ENCODE measurements at places on chromosomes 3 and 15.
A peak's percentile ranks its signal among the peaks of the same experiment; 100 is the strongest.

DNA sequence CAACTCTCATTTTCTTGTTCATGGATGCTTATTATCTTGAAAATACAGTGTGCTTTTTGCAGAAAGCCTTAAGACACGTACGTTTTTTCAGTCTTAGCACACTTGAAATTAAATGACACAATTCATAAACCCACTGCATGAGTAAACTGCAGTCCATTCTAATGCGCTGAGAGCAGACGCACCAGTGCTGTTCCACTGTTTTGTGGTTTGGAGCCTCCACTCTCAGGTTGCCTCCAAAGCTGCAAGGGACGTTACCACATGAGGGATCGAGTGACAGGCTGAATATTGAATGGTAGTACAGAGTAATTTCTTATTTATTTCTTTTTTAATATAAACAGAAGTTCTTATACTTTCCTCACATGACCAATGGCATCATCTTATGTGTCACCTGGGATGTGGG is 12.3 kb downstream of the IQCH start:
- DNase-seq = no peak

DNA sequence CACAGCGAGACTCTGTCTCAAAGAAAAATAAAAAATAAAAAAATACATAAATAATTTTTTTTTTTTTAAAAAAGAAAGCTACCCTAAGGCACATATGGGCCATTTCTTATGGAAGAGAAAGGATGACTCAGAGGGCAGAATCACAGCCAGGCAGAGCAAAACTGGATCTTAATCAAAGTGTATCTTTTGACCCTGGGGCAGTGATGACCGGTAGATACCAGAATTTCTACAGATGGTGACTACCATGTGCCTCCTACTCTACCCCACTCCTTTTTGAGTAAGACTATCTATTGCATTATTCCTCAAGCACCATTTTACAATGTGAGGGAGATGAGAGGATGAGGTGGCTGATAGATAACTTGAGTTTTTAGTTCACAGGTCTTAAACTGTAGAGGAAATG is 26.0 kb downstream of the TARS3 start:
- DNase-seq = no peak

DNA sequence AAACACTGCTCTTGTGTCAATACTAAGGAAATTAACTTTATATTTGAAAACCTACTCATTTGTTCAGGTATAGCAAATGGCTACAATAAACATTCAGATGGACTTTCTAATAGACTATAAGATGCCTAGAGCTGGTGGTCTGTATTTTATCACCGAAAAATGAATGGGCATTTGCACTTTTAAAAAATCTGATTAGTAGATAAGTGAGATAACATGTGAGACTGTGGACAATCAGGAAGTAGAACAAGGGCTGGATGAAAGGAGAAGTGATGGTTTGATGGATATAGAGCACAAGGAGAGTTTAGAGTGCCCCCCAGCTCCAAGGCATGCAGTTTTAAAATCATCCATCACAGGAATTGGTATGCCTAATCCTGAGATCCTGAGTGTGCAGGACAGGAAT is 308.4 kb upstream of the RARB start:
- no peak for DNase-seq

- DNase-seq = no peak
These were observed 68.8 kb downstream of the APBA2 start for GRCh38 chr15:28954466-28955159.

DNA sequence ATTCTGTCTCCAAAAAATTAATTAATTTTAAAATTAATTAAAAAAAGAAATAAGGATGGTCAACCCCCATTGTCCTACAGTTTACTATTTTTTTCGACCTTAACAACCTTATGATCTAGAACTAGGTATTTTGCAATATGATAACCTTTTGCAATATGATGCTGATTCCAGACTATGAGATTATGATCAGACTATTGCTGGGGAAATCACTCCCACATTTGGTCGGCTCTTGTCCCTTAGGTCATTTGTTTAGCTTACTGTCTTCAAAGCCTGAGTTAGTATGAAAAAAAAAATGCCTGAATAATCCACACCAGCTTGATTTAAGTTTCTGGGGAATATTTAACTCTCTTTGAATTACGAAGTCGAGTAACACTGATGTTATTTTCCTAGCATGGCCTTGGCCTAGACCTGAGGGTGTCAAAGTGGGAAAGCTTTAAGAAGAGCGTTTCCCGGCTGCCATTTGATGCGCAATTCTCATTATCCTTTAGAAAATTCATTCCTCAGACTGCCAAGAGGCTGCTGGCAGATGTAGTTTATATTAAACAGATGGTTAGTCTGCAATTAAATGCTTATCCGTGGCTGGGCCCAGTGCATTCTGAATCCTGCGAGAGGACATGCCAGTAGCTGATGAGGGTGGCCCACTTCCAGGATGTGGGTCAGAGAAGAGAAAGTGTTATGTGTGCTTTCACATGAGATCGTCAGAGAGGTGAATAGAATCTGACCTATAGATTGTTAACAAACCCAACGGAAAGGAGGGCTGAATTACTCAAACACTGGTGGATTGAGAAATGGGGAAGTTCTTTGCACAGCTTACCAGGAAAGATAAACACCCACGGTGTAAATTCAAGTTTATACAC is 496.0 kb upstream of the THBS1 start:
- DNase-seq = no peak

DNA sequence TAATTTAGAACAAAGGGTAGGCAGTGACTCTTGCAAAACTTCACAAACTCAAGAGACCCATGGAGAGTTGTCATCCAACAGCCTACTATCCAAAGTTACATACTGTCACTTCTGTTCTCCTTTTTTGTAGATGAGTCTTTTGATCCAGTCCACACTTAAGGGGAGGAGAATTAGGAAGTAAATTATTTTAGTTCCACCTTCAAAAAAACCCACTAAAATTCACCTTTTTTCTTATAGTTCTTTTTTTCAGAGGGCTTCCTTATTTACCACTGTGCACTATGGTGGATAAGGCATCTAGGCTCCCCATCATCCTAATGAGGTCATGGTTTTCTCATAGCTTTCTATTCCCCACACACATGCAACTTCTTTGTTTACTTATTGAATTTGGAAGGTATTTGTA is 8.6 kb upstream of the TCAIM start:
- DNase-seq = no peak

GRCh38 chr15:80480171-80480811 is 76.1 kb downstream of the ARNT2 start:
- DNase-seq = no peak

GRCh38 chr3:105518806-105519418 is 152.2 kb downstream of the ALCAM start:
- DNase-seq = peak; percentile 23

DNA sequence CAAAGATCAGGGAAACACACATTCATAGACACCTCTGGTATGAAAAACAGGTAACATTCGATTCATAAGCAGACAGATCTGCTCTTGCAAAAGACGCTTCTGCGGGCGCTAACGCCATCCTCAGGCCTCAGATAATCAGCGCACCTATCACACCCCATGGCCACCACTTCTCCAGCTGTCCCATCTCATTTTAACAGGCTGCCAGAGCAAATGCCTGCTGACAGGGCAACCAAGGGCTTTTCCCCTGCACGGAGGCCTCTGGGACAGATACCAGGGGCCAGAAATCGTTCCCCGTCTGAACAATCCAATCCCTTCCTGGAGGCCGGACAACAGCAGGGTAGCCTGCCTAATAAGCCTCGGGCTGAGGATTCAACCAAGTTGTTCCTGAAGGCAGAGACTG is 15.2 kb downstream of the ABCC5 start:
- DNase-seq = no peak

DNA sequence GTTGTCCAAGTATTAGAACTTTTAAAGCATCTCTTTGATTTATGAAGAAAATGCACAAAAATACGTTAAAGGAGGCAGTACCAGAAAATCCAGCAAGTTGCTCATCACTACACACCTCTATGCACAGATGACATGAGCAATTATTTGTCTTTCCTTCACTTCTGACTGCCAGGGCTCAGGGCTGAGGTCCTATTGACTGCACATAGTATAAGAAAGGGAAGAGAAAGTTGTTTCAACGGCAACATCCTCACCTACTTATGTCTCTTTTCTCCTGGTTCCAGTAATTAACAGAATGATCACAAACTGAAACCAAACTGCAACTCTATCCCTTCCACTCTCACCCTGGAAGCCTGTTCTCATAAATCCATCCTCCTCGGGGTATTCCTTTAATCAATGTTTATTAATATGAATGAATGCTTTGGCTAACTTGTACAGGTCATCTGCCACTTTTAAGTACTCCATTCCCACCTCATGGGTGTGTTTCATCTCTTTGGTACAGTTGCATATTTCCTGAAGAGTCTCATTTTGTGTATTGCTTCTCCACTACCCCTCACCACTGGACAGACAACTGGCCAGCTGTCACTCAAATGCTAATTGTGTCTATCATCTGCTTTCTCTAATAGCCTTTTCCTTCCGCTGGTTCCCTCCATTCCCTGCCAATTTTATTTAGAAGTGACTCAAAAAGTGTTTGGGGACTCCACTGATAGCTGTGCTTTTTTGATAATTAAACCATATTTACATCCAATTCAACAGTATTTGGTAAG is 34.5 kb downstream of the RAB27A start:
- no peak for DNase-seq

- DNase-seq = no peak
These were observed 19.1 kb downstream of the SLC12A6 start for GRCh38 chr15:34318277-34319079.

GRCh38 chr3:54698054-54698453 is 229.8 kb downstream of the LRTM1 start:
- DNase-seq = no peak

GRCh38 chr3:25041871-25042584 is 386.0 kb upstream of the RARB start:
- DNase-seq = no peak

- no peak for DNase-seq
These were observed 46.1 kb downstream of the PLXNA1 start for GRCh38 chr3:127028781-127029657.

DNA sequence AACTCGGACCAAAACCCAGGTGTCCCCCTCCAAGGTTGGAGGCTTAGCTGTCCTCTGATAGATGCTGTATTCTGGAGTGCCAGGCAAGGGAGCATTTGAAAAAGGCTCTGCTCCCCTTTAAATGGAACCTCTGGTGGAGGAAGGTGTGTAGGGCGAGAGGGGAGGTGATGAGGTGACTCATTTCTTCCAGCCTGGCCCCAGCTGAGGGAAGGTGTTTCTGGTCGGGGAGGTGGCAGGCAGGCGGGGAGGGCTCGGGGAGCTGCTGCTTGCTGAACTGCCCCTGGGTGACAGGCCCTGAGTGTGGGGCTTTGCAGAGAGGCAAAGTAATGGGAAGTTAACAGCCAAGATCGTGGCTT is 18.8 kb downstream of the PSTPIP1 start:
- no peak for DNase-seq

DNA sequence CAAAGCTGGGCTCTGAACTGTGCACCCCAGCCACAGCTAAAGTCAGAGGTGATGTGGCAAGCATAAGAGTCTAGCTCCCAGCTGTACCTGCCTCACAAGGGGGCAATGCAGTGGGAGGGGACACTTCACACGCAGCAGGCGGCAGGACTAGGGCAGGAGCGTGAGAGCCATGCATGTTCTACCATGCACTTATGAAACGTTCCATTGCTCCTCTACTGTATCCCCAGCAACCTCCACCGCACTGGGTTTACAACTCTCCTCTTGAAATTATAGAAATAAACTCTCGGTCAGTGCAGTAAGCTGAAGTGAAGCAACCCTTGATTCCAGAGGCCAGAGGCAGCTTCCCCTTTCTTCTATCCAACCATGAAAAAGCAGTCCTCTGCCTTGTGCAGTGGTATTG is 298.6 kb upstream of the STT3B start:
- DNase-seq = no peak

DNA sequence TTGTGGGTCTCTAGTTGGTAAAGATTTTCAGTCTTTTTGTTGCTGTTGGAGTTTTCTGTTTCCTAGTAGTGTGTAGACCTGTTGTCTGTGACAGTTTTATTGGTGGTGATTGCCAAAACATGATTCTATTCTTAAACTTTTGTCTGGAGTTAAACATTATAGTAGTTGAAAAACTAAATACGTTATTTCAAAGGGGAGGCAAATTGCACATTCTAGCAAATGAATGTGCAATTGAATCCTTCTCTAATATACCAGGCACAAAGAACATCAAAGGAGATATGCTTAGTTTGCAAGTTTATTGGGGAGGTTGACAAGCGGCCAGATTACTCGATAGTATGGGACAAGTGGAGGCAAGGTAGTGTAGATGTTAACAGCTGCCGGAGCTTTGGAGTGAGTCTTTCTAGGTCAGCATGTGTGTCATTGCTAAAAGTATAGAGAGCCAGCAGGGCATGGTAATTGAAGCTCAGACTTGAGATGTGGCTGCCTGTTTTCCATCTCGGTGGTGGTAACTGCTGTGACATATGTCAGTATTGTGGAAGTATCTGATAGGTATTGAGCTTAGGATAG is 20.6 kb downstream of the CHD2 start:
- no peak for DNase-seq

- DNase-seq = no peak
These were observed 400.8 kb upstream of the PROK2 start for GRCh38 chr3:72185549-72186399.

GRCh38 chr3:59771768-59772181 is 722.0 kb upstream of the CFAP20DC start:
- no peak for DNase-seq

GRCh38 chr15:42080919-42081830 is 13.2 kb downstream of the PLA2G4D start:
- DNase-seq = no peak

DNA sequence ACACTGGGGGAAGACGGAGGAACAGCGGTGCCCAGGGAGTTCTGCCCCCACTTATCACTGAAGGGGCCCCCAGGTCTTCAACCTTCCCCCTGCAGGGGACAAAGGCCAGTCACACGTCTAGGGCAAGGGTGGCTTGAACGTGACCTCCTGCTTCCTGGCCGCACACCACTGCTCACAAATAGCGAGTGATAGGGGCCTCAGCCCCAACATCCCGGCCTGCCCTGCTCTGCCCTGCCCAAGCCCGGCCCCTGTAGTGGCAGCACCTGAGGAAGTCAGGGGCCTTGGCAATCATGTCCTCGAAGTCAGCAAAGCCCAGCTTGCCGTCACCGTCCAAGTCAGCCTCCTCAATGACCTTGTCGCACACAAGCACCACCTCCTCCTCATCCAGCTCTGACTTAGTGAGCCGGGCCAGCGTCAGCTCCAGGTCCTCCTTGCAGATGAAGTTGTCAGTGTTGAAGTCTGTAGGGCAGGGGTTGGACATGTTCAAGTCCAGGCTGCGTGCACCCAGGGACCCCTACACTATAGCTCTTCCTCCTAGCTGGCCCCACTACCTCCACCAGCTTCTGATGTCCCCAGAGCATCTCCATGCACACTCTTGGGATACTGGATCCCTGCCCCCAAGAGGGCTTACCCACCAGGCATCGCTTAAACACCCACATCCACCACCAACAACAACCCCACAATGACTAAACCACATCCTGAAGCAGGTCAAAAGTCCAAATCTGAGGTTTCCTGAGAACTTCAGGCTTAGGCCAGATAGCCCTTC is 13.3 kb downstream of the SH2D7 start:
- DNase-seq = no peak
